ENCODE measurements at places on chromosomes 16 and 17.

GRCh38 chr16:86733546-86734254 lies 155.4 kb downstream of the FOXL1 start:
- DNase-seq = no peak

- DNase-seq = no peak
Observed at GRCh38 chr16:30867747-30868146, 26.1 kb downstream of the BCL7C start.

DNA sequence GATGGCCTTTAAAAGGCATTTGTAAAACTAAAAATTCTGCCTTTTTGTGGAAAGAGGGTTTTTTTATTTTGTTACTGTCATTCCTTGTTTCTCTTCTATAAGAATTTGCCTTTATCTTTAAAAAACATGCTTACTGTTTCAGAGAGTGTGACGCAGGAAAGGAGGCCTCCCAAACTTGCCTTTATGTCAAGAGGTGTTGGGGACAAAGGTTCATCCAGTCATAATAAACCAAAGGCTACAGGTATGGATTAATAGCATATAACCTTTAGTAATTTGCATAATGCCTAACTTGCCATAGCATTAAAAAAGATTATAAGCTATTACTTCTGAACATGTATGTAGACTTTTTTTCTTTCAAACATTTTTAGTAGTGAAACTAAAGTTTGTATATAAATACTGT lies 34.2 kb downstream of the CYLD start:
- no peak for DNase-seq

DNA sequence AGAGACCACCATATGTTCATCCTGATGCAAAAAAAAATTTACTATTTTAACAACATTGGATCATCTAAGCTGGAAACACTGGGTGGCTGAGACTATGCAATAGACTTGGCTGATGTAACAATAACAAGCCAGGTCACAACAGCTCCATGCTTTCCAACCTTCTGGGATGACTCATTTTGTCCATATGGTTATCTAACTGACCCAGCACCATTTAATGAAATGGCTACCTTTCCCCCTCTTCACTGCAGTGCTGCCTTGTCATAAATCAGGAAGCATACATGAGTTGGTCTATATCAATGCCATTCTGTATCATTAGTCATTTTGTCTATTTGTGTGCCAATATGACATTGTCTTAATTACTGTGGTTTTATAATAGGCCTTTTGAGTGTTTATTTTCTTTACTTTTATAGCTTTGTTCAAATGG lies 217.6 kb upstream of the KCNJ16 start:
- DNase-seq = no peak

DNA sequence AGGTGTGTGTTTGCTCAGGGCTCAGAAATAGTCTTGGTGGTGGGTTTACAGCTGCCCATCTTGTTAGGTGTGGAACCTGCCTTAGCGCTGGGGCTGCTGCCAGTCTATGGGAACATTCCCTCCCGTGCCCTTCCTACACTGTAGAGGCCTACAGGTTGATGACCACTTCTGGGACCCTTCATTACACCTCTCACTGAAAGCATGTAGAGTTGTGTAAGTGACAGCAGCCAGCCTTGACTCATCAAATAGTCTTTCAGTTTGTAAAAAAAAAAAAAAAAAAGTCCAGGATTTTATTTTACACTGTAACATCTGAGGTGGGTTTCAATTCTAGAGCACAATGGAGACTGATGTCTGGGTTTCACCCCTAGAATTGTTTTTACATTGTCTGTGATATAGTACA lies 193.9 kb downstream of the SPECC1 start:
- DNase-seq = no peak

DNA sequence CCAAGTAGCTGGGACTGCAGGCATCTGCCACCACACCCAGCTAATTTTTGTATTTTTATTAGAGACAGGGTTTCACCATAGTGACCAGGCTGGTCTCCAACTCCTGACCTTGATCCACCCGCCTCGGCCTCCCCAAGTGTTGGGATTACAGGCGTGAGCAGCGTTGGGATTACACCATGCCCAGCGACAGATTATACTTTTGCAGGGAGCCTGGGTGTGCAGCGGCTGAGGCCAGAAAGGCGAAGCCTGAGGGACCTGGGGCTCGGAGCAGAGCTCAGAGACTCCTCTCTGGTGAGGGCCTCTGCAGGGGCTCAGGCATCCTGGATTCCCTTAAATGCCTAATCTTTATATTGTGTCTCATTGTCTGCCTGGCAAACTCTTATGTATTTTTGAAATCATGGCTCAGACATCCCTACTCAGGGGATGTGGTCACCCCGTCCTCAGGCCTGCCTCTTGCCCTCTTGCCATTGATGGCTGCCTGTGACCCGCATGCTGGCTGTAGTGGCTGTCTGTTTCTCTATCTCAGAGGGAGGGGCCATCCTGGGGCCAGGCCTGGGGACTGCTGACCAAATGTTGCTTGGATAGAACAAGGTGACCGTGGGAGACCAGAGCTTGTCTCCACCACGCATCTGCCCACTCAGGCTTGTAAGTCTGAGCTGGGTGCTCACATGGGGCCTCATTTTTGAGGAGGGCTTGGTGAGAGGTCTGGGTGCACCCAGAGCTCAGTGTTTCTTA lies 42.6 kb downstream of the B9D1 start:
- no peak for DNase-seq

DNA sequence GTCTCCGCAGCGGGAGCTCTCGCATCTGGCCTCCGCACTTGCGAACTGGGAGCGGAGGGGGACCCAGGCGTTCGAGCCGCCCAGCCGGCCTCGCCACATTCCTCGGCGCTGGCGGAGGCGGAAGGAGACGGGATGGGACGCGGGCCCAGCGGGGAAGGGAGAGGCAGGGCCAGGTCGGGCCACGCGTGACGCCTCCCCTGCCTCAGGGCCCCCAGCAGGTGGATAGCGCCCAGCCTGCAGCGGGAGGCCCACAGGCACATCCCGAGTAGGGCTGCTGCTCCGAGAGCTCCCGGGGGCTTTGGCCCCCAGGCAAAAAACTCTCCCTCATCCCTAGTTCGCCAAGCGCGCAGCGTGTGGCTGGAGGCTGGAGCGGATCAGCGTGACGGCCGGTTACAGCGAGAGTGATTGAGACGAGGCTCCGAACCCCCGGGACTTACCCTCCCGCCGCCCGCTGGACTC lies 800 bp downstream of the PLEKHH3 start:
- no peak for DNase-seq

- DNase-seq = no peak
Observed at GRCh38 chr16:27920391-27920891, 143.1 kb downstream of the GSG1L start.

DNA sequence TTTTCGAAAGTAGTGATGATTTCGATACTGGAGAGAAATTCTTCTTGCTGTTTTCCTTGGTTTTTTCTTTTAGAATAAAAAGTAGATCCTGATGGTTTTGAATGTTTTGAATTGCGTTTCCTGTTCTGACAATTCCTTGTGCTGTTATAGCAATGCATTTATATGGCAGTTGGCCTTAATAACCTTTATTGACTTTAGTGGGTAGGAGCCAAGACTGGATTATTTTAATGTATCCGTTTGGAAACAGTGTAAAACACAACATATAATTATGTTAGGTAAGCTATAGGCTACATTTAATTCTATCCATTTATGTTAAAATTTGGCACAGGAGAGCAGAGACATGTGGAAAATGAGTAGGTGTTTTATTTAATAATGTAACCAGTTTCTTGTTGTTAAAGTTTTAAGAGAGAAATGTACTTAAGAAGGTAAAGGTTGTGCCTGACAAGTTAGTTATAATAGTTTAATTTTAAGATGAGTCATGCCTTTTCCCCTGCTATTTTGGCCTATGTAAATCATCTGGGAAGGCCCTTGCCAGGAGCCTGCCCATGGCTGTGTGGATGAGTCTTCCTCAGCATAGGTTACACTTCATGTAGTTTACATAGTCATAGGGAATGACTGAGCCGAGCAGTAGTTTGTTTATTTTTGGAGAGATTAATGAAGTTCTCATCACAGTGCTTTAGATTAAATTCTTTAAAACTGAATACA lies 189.9 kb downstream of the FTO start:
- no peak for DNase-seq

GRCh38 chr17:7191571-7192270 lies 12.6 kb upstream of the ASGR1 start:
- DNase-seq = no peak

GRCh38 chr17:66691644-66692420 lies 143.1 kb upstream of the CACNG5 start:
- no peak for DNase-seq

DNA sequence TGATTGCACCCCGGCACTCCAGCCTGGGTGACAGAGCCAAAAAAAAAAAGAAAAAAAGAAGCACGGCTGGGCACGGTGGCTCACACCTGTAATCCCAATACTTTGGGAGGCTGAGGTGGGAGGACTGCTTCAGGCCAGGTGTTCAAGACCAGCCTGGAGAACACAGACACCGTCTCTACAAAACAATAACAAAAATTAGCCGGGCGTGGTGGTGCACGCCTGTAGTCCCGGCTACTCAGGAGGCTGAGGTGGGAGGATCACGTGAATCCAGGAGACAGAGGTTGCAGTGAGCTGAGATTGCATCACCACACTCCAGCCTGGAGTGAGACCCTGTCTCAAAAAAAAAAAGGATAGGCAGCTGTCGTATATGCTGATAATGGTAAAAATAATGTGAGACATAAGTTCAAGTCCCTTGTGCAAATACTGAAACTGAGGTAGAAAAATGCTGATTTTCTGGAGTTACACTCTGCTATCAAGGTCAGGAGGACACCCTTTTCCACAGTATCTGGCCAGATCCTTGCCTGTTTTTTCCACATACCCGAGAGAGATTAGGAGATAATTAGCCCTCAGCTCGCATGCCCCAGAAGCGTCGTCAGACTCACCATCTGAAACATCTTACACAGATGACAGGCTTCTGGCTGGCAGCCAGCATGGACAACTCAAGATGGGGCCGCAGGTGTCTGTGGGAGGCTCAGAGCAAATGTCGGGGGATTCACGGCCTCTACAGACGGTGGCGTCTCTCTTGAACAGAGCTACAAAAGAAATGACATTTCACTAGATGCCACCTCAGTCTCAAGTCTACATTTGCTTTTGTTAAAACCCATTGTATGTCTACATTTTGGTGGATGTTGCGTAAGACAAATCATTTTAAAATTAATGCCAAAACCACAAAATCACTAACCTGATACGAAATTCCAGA lies 36.8 kb downstream of the WDR45B start:
- no peak for DNase-seq

- no peak for DNase-seq
Observed at GRCh38 chr17:65759532-65759931, 198.1 kb upstream of the AXIN2 start.

- no peak for DNase-seq
Observed at GRCh38 chr16:84314814-84315213, 20.1 kb downstream of the WFDC1 start.

GRCh38 chr16:75258807-75259141 lies 7.3 kb upstream of the BCAR1 start:
- DNase-seq = no peak
